ENCODE measurements at places on chromosomes 6 and 20.

GRCh38 chr6:11462742-11463397 lies 74.7 kb upstream of the TMEM170B start:
- DNase-seq = no peak

- no peak for DNase-seq
Measured at GRCh38 chr20:24953621-24954133, 4.6 kb downstream of the CST7 start.

- no peak for DNase-seq
Measured at GRCh38 chr20:36587388-36588070, 14.1 kb downstream of the TGIF2 start.

DNA sequence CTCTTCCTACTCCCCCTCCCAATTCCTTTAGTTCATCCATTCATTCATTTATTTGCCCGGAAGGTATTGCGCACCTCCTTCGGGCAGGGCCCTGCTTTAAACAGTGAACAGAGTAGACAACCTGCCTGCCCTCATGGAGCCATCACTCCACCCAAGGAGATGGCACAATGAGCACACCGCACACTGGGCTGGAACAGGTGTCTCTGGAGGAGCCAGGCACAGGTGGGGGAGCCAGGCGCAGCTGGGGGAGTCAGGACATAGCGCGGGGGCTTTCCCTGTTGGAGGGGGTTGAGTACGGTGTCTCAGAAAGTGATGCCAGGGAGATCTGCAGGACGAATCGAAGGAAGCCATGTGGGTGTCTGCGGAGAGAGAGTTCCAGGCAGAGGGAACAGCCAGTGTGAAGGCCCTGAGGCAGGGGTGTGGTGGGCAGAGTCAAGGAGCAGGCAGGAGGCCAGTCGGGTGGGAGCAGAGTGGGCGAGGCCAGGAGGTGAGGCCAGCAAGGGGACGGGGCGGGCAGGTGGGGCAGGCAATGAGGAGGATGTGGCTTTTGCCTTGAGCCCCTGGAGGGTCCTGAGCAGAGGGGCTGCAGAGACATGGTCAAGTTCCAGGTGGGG lies 46.4 kb downstream of the SNAI1 start:
- DNase-seq = no peak

GRCh38 chr20:16760431-16761304 lies 12.5 kb downstream of the OTOR start:
- DNase-seq = no peak

- DNase-seq = peak; percentile 52
Measured at GRCh38 chr20:51639206-51639832, 96.8 kb upstream of the NFATC2 start.

- DNase-seq = no peak
Measured at GRCh38 chr6:148830614-148831013, 83.8 kb downstream of the UST start.

GRCh38 chr6:113122060-113122459 lies 735.1 kb upstream of the MARCKS start:
- DNase-seq = peak; percentile 73

DNA sequence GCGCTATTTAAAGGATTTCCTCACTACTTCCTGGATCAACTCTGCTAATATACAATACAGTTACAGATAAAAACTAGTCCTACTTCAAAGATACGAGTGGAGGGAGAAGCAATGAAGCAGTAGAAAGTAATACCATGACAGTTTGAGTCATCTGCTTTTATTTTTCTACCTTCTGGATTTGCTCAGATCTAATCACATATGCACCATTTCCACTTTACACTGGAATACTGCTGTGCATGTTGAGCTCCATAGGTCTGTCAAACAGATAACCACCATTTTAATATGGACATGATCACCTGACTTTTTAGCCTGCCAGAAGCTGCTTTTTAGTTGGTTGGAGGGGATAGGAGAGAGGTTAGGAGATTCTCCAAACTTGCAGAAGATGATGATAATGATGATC lies 92.5 kb downstream of the MMUT start:
- no peak for DNase-seq

- no peak for DNase-seq
Measured at GRCh38 chr20:50921803-50922501, 9.3 kb downstream of the ADNP start.

- no peak for DNase-seq
Measured at GRCh38 chr20:49696594-49696993, 17.1 kb downstream of the B4GALT5 start.

- DNase-seq = no peak
Measured at GRCh38 chr20:56289652-56290051, 41.1 kb downstream of the MC3R start.

GRCh38 chr20:41902346-41902745 lies 284.2 kb upstream of the CHD6 start:
- DNase-seq = no peak

- DNase-seq = no peak
Measured at GRCh38 chr20:50092436-50092835, 20.5 kb downstream of the UBE2V1 start.

GRCh38 chr6:21390532-21391213 lies 202.9 kb upstream of the SOX4 start:
- DNase-seq = no peak
